ENCODE measurements at places on chromosomes 7 and 10.

DNA sequence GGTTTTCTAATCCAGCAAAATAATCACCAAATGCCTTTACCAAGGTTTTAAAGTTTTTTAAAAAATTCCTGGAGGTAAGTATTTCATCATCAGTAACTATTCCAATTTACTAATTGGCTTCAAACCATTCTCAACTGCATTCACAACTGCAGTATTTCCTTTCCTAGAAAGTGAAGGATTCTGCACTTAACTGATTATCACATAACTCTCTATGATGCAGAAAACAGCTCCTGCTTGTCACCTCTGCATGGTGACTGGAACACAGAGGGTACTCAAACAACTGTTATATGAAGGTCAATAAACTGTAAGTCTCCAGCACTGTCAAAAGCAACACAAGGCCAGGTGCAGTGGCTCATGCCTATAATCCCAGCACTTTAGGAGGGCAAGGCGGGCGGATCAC, 42.6 kb downstream of the SRPK2 start:
- DNase-seq, result no peak

DNA sequence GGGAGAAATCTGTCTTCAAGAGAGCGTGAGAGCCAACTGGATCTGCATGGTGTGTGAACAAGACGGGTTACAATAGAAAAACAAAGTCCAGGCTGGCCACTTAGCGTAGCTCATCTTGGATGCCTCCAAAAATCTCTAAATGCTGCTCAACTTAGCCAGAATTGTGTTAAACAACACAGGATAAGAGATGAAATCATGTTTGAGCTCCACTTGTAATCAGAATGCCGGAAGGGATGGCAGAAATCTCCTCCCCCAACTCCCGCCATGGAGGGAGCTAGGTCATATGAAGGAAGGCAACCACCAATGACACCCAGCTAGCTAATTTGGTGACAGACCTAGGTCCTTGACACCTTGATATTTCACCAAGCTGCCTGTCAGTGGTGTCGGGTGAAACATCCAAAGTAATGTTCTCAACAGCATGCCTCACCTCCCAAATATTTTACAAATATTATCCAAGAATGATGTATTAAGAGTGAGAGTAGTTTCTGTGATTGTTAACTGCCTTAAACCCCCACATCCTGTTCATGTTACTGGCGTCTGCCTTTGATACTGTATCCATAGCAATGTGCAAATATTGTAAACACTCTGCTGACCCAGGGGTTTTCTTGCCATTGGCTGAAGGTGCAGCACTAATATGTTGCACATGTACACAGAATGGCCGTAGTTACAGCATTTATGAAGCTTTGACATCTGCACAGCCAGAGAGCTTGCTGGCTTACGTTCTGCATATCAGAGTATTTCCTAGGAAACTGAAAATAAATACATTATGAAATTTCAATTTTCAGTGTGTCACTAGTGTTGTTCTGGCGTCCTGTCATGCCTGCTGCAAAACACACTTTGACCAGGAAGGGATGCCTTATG, 25.8 kb downstream of the TMEM254 start:
- DNase-seq, result no peak

DNA sequence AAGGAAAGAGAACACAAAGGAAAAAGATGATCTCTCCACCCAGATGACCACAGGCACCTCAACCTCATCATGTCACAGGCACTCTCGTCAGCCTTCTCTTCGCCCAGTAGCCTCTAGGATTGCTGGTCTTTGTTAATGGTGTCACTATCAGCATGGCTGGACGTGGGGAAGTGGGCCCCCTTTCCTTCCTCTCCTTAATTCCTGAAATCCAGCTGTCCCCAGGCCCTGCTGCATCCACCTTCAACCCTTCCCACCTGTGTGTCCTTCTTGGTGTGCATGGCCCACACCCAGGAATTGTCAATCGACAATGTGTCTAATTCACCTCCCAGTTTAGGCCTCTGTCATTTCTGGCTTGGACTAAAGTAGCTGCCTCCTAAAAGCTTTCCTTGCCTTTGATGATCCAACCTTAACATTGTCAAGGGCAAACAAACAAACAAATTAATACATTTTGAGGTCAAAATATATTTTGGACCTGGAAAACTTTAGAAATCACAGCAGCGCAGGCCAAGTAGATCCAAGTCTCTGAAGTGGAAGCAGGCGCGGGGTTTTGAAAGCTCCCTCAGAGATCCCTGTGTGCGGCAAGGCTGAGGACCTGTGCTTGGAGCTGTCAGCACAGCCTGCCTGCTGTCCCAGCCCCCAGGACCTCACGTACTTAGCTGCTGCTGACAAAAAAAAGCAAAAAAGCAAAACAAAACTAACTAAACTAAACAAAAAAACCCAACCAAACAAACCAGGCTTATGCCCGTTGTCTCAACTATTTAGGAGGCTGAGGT, 193.3 kb upstream of the LYZL2 start:
- no peak for DNase-seq

- no peak for DNase-seq
Measured at GRCh38 chr10:81873231-81873931, 1.6 kb upstream of the NRG3 start.

GRCh38 chr7:90081621-90082020, 72.6 kb upstream of the STEAP1 start:
- no peak for DNase-seq

- DNase-seq, result peak; percentile 73
Measured at GRCh38 chr7:157010588-157011332, at the start of gene MNX1. MNX1 (minus strand) TSS chr7:157010663; CDS start chr7:157010350, 313 bp downstream.

- no peak for DNase-seq
Measured at GRCh38 chr10:127690176-127690835, 46.7 kb upstream of the FOXI2 start.

GRCh38 chr10:94997741-94998174, 59.3 kb downstream of the CYP2C9 start:
- DNase-seq, result peak; percentile 43

GRCh38 chr7:43650457-43651052, 67.6 kb downstream of the STK17A start:
- no peak for DNase-seq

DNA sequence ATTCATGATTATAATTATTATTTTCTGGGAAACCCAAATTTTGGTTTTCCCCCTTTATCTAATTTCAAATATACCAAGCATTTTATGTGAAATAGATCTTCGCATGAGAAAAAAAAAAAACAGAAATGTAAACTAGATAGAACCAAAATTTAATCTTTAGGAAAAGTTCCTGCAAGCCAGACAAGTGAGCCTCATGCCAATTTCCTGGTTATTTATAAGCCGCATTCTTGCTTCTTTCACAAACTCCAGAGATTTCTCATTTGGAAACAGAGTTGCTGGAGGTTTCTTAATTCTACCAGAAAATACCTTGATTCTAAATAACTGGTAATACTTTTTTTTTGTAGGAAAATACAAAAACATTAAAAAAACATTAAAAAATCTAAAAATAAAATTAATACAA, 690.4 kb upstream of the IGFBP3 start:
- no peak for DNase-seq

Measured in Right ventricle myocardium inferior (tissue), 1 donor.